ENCODE measurements at places on chromosomes 12 and 14. TPM values are rescaled to one million over a fixed set of nuclear protein-coding genes. Genes with fewer than 3 reads are reported as not detected.

Gene PZP
- 0.36 TPM for polyA plus RNA-seq

Gene SLC35F4
- polyA plus RNA-seq: 2.8 TPM

Gene ANG
- polyA plus RNA-seq: 3.5 TPM

Gene IFI27
- polyA plus RNA-seq: 7.5 TPM

Gene BMP4
- polyA plus RNA-seq: 52.7 TPM

DNA sequence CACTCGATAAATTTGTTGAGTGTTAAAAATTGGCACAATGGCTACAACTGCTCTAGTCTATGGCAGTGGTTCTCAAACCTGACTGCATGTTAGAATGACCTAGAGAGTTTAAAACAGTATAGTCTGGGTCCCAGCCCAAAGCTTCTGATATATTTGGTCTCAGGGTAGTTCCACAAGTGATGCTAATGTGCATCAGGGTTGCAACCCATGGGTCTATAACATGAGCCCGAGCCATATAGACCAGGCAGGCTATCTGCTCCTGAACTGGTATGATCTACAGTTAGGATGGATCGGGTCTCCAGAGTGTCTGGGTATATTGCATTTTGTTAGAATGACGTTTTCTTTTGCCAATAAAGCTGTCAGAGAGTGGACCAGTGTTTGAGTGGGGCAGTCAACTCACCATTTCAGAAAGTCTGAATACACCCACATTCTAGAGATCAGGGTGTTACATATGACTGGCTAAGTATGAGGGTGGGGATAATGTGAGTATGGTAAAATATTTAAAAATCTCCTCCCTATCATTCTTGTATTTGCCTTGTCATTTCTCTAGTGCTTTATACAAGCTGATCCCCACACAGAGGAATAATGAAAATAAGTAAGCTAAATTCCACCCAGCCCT lies 80.9 kb downstream of the FRMD6 start:
- no peak for DNase-seq

- DNase-seq: peak; percentile 35
These were observed 101.2 kb upstream of the SLC38A2 start for GRCh38 chr12:46473634-46474329.

- no peak for DNase-seq
These were observed 35.1 kb upstream of the BATF start for GRCh38 chr14:75487155-75487671.

DNA sequence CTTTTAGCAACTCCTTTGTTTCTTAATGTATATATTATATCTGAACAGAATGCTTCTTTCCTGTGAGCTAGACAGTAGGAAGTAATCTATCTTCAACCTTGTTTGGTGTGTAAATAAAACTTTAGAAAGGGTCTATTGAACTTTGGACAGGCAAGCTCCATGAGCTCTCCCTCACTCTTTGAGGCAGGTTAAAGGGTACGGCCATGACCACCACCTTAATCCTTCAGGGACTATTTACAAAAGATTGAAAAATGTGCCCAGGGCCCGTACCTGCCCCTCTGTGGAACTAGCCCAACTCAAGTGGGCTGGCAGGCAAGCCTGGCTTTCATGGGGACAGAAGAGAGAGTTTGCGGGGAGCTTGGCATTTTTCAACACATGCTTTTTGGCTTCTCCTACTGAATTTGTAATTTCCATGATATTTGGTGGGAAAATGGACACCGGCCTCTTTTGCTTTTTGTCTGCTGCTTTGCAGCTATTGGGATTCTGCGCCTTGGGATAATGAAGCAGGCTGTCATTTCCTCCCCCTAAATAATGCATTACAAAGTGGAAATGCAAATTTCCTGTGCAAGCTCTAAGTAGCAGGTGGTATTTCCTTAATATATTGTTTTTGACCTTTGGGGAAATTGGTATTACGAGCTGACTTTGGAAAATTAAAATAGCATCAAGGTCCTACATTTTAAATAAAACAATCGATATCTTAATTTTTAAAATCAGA lies 106.0 kb downstream of the HMGA2 start:
- DNase-seq: no peak

- DNase-seq: no peak
These were observed 35.9 kb upstream of the WSCD2 start for GRCh38 chr12:108093209-108093608.

- DNase-seq: no peak
These were observed 244.5 kb upstream of the LRFN5 start for GRCh38 chr14:41362139-41362538.

DNA sequence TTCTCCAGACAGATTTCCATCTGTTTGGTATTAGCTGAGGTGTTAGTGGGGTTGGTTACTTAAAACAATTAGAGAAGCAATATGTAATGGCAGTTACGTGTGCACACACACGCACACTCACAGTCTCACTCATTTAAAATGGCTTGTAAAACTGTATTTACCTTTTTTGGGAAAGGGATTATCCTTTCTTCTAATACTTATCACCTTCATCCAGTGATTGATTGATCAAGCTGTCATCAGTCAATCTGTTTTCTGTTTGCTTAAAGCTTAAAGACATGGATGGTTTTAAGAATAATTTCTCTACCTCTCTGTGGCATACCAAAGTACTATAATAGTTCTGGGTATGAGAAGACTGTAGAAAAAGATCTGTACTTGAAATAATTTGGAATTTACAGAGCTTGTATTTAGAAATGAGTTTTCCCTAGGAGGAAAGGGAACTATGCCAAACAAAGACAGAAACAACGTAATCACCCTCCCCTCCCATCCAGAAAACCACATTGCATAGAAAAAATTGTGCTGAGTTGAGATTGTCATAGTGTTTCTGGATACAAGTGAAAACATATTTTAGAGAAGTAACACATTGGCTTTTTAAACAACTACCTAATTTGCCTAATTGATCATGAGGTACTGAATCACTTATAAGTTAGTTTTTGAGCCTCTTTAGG lies 455.8 kb downstream of the PCNX1 start:
- no peak for DNase-seq

DNA sequence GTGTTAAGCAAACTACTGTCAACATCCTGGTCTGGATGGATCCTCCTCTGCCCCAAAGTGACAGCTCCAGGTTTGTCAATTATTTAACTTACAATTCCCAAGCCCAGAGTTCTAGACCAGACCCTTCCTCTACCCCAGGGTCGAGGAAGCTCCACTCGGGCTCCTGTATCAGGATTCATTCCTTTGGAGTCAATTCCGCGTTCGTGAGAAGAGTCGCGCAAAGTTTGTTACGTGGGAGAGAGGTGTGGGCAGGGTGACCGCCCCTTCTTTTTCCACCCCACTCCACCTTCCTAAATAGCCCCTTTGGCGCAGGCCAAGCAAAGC lies 479 bp downstream of the SEL1L start:
- DNase-seq: no peak

Data from right renal pelvis (tissue), 4 donors.